CD8-positive, alpha-beta memory T cell (primary cell): ENCODE measurements at places on chromosomes 7 and 10. TPM values are rescaled to one million over a fixed set of nuclear protein-coding genes. Genes with fewer than 3 reads are reported as not detected.

DNA sequence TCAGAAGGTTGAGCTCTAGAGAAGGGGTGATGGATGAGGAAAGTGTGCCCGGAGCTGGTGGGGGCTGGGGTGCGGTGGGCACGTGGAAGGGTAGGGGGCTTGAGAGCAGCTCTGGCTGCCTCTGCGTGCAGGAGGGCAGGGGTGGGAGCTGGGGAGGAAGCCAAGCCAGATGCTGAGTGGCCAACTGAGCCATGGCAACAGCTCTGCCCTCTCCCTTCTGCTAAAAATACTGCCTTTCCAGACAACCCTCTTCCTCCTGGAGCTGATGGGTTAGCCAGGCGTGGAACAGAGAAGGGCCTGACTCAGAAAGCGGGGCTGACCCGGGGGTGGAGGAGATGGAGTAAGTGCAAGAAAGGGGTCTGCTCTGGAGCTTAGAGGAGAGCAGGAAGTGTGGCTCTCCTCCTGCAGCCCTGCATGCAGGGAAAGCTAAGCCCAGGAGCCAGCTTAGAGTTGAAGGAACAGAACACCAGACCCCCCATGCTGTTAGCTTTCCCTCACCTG, 114.6 kb upstream of the AGK start:
- no peak overlapping the region for H3K27ac ChIP-seq
- no peak overlapping the region for H3K4me3 ChIP-seq
- DNase-seq: no peak
- H3K4me1 ChIP-seq: no peaks in the 10 kb centered on the region
- no peaks in the 10 kb centered on the region for H3K27me3 ChIP-seq

- H3K4me3 ChIP-seq: no peak overlapping the region
- H3K4me1 ChIP-seq: peaks cover 3% of the 10 kb centered on the region
- no peaks in the 10 kb centered on the region for H3K36me3 ChIP-seq
Observed at GRCh38 chr7:2078899-2079298, 153.8 kb downstream of the MAD1L1 start.

- H3K4me3 ChIP-seq: no peak overlapping the region
- no peaks in the 10 kb centered on the region for H3K27me3 ChIP-seq
- no peak overlapping the region for H3K27ac ChIP-seq
Observed at GRCh38 chr7:84228526-84228925, 33.9 kb upstream of the SEMA3A start.

DNA sequence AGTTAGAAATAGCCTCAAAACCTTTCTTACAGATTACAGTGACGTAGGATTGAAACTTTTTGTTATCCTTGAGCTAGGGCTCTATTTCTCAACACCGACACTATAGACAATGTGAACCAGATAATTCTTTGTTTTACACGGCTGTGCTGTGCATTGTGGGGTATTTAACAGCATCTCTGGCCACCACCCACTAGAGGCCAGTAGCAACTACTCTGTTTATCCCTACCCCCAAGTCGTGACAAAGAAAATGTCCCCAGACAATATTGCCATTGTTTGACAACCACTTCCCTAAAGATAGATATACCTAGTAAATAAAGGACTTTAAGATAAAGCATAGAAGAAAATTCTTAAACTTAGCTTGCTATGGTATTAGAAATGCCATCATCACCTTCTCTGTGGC, 359.6 kb downstream of the ARL4A start:
- no peak overlapping the region for H3K4me3 ChIP-seq
- H3K4me1 ChIP-seq: no peaks in the 10 kb centered on the region
- H3K27me3 ChIP-seq: no peaks in the 10 kb centered on the region
- DNase-seq: no peak
- H3K27ac ChIP-seq: no peak overlapping the region

DNA sequence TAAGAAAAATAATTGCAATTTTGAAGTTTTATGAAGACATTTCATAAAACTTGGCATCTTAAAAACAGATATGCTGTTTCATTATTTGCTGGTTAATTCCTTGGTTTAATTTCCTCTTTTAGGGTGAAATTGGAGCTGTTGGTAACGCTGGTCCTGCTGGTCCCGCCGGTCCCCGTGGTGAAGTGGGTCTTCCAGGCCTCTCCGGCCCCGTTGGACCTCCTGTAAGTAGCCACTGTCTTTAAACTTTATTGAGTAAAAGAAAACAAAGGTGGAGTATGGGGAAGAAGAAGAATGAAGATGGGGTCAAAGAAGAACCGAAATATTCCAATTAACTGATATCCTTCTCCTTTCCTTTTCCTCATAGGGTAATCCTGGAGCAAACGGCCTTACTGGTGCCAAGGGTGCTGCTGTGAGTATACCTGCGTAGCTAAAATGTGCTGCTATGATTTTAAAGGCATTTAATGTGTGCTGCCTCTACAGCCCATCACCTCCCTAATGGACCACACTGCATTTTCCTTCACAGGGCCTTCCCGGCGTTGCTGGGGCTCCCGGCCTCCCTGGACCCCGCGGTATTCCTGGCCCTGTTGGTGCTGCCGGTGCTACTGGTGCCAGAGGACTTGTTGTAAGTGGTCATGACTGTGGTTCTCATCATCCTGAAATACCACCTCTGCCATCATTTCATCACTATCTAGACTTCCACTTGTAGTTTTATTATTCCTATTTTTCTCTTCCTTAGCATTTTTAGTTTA, 14.7 kb downstream of the COL1A2 start:
- no peaks in the 10 kb centered on the region for H3K4me1 ChIP-seq
- no peaks in the 10 kb centered on the region for H3K27me3 ChIP-seq
- no peak overlapping the region for H3K27ac ChIP-seq
- no peak for DNase-seq
- no peak overlapping the region for H3K4me3 ChIP-seq

DNA sequence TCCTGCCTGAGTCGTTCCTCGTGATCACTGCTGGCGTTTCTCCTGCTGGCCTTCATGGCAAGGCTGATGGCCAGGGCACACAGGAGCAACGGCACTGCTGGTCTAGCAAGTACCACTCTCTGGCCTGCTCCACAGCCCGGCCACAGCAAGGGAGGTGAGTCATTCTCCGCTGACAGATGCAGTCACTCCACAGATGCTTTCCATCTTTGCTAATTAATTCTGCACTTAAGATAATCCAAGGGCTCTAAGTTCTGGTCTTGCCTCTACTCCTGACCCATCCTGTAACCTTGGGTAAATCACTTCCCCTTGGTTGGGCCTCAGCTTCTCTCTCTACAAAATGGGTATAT, 244.4 kb downstream of the RPS24 start:
- H3K4me3 ChIP-seq: no peak overlapping the region
- H3K27ac ChIP-seq: no peak overlapping the region
- DNase-seq: no peak
- H3K4me1 ChIP-seq: no peaks in the 10 kb centered on the region
- H3K27me3 ChIP-seq: no peaks in the 10 kb centered on the region
- H3K36me3 ChIP-seq: no peaks in the 10 kb centered on the region

GRCh38 chr10:97961945-97962344, 68.5 kb downstream of the CRTAC1 start:
- DNase-seq: no peak
- H3K4me3 ChIP-seq: no peak overlapping the region
- no peaks in the 10 kb centered on the region for H3K4me1 ChIP-seq
- peaks cover 9% of the 10 kb centered on the region for H3K27me3 ChIP-seq

DNA sequence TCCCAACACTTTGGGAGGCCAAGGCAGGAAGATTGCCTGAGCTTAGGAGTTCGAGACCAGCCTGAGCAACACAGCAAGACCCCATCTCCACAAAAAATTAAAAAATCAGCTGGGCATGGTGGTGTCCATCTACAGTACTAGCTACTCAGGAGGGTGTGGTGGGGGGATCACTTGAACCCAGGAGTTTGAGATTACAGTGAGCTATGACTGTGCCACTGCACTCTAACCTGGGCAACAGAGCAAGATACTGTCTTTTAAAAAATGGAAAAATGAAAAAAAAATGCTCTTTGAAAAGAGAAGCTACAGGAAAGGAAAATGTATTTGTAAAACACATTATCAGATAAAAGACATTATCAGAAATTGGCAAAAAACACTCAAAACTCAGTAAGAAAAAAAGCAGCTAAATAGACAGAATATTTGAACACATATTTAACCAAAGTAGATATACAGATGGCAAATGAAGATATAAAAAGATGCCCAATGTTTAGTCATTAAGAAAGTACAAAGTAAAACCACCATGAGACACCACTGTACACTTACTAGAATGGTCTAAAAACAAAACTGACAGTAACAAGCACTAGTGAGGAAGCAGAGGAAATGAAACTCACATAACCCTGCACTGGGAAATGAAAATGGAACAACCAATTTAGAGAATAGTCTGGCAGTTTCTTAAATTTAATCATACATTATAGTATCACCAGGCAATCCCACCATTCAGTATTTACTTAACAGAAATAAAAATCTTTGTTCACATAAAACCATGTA, 40.5 kb downstream of the NRBF2 start:
- no peak overlapping the region for H3K4me3 ChIP-seq
- no peaks in the 10 kb centered on the region for H3K27me3 ChIP-seq
- no peaks in the 10 kb centered on the region for H3K4me1 ChIP-seq
- peaks cover 29% of the 10 kb centered on the region for H3K36me3 ChIP-seq

DNA sequence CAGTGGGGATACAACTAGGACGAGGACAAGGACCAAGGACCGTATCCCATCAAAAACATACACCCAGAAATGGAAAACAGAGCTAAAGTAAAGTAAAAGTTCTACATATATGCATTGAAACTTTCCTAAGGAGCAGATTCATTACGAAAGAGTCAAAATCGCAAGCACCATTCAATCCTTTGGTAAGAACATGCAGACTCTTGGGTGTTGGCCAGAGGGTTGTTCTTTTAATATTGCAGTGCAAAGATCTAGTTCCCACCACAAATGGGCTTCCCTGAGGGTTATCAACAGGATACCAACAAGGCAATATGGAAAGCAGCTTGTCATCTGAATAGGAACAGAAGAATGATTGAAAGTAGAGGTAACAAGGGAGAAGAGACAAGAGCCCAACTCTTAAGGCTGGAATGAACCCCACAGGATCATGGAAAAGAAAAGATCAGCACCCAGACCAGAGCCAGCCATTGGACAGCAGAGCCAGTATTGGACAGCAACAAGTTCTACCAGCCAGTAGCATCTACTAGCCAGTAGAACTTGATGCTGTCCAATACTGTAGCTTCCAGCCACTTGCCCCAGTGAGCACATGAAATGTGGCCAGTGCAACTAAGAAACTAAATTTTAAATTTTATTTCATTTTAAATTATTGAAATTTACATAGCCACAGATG, 66.0 kb downstream of the OSBPL3 start:
- no peak overlapping the region for H3K4me3 ChIP-seq
- no peak overlapping the region for H3K27ac ChIP-seq
- no peaks in the 10 kb centered on the region for H3K36me3 ChIP-seq
- H3K4me1 ChIP-seq: peaks cover 49% of the 10 kb centered on the region
- H3K27me3 ChIP-seq: no peaks in the 10 kb centered on the region

DNA sequence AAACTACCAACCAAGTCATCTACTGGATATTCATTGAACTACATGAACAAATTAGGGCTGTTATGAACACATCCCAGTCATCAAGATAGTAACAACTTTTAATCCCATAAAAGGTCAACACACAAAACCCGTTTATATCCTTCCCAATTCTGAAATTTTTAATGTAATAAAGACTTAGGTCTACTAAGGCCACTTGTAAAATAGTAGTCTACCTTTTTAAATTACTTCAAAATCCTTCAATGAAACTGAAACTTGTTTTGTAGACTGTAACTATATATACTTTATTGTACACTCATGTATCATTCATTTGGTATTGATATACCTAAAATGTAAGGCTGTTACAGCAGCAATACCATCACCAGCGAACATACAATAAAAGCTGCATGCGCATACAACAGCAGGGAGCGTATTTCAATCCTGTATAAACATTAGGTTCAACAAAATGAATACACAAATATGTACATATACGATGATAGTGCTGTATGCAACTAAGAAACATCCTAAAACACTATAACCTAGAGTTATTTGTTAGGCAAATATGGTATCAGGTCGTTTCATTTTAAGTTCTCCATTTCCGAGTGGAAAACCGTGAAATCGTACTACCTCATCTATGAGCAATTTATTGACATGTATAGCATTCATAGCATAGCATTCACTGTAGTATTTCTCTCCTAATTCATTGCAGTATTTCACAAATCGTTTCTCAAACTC, 973 bp downstream of the ATAD1 start:
- peak overlapping the region; percentile 70 for H3K4me3 ChIP-seq
- H3K36me3 ChIP-seq: no peaks in the 10 kb centered on the region
- DNase-seq: no peak
- H3K27ac ChIP-seq: peak overlapping the region; percentile 86
- H3K4me1 ChIP-seq: peaks cover 39% of the 10 kb centered on the region

GRCh38 chr7:80823057-80823456, 95.8 kb downstream of the SEMA3C start:
- H3K27me3 ChIP-seq: no peaks in the 10 kb centered on the region
- no peak overlapping the region for H3K4me3 ChIP-seq

DNA sequence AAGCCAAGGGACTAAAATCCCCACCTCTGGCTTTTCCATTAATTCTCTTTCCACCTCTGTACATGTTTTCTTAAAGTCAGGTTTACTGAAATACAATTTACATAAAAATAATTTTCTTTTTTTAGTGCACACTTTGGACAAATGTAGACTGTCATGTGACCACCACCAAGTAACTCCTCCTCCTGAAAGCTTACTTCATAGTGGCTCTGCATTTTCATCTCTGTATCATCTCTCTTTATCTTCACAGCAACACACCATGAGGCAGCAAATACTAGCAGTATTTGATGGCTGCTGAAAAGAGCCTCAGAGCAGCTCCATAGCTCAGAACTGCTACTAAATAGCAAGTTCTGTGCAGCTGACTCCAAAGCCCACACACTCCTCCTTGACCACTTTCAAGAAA, 17.3 kb downstream of the WDFY4 start:
- no peaks in the 10 kb centered on the region for H3K36me3 ChIP-seq
- H3K4me1 ChIP-seq: no peaks in the 10 kb centered on the region
- DNase-seq: no peak
- no peak overlapping the region for H3K27ac ChIP-seq
- no peak overlapping the region for H3K4me3 ChIP-seq

DNA sequence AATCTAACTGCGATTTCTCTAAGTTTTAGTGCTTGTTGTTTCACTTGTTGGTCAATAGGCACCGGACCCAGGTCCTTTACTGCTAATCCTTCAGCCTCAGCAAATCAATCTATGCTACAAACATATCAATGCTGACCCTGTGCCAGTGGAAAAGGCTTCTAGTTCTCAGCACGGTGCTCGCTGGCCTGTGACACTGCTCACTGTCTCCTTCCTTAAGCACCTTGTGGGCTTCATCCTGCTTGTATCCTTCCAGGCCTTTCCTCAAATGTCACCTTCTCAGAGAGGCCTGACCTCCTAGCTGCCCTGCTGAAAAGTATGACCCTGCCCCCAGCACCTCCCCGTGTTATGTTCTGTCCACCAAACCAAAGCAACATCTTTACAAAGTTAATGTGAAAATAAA, 201.2 kb upstream of the FRMD4A start:
- DNase-seq: no peak
- no peak overlapping the region for H3K4me3 ChIP-seq
- H3K4me1 ChIP-seq: peaks cover 78% of the 10 kb centered on the region

CDK1 gene
- 67.9 TPM for total RNA-seq

EPHB6 gene
- total RNA-seq: 6.0 TPM

TMEM229A gene
- not detected for total RNA-seq
